A172 (cell line): ENCODE measurements at places on chromosomes 3 and 15. TPM values are rescaled to one million over a fixed set of nuclear protein-coding genes. Genes with fewer than 3 reads are reported as not detected.

- DNase-seq = no peak
Measured at GRCh38 chr3:52454938-52455282, 494 bp upstream of the NISCH start.

- no peak for DNase-seq
Measured at GRCh38 chr3:125220727-125221429, 8.3 kb upstream of the SLC12A8 start.

GRCh38 chr15:24848050-24848449 lies 106.7 kb upstream of the SNRPN start:
- DNase-seq = no peak

- DNase-seq = no peak
Measured at GRCh38 chr15:58311556-58311955, 120.2 kb upstream of the LIPC start.

GRCh38 chr3:8450618-8451017 lies 51.0 kb upstream of the LMCD1 start:
- DNase-seq = no peak

DNA sequence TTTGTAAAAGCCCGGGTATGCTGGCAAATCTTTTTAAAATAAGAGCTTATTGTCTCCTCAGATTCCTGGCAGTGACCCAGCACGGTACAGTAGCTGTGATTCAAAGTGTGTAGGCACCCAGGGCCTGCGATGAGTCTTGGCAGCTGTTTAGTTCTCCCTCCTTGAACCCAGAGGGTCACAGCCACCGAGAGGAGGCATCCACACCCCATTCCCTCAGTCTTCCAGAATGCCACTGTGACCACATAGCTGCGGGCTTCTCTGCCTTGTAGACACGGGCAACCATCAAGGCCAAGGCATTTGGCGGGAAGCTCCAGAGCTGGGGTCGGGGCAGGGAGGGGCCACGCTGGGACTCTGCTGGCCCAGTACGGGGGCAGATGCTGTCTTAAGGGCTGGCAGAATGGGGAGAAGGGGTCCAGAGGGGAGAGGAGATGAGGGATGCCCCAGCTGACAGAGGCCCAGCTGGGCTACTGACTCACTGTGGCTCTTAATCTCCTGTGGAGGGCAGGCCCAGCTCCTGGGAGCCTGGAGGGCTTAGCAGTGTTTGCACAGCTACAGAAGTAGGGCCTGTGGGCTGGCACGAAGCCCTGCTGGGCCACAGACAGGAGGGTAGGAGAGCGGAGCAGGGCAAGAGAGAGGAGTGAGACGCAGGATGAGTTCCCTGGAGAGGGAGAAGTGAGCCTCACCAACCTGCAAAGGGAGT lies 68.8 kb upstream of the DLG1 start:
- DNase-seq = peak; percentile 97

DNA sequence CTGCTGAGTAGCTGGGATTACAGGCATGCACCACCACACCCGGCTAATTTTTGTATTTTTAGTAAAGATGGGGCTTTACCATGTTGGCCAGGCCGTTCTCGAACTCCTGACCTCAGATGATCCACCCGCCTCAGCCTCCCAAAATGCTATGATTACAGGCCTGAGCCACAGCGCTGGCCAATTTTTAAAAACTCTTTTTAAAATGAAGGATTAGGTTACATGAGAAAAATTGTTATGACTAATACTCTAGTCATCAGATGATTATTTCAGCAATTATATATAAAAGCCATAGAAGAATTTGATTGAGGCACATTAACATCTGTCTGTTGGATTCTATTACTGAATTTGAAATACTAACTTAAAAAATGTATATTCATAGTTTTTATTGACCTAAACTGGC lies 134.1 kb upstream of the MNS1 start:
- DNase-seq = peak; percentile 3

DNA sequence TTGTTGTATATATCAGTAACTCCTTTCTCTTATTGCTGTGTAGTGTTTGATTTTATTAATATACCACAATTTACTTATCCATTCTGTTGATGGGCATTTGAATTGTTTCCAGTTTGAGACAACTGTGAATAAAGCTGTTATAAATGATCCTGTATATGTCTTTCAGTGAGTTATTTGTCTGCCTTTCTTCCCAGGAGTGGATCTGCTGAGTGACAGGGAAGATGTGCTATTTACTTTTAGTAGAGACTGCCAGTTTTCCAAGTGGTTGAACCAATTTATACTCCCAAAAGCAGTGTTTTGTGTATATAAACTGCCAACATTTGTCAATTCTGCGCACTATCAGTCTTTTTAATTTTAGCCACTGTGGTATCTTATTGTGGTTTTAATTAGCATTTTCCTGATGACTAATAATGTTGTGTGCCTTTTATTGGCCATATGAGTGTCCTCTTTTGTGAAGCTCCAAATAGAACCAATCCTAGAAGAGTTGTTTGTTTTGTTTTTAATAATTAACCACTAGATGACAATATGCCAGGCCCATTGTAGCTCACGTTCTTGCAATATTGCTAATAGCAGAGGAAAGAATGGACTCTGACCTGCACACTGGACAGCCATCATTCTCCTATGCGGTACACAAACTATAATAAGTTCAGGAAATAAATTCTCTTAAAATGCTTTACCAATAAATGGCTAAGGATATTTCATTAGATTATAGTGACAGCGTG lies 25.3 kb downstream of the TRANK1 start:
- no peak for DNase-seq

DNA sequence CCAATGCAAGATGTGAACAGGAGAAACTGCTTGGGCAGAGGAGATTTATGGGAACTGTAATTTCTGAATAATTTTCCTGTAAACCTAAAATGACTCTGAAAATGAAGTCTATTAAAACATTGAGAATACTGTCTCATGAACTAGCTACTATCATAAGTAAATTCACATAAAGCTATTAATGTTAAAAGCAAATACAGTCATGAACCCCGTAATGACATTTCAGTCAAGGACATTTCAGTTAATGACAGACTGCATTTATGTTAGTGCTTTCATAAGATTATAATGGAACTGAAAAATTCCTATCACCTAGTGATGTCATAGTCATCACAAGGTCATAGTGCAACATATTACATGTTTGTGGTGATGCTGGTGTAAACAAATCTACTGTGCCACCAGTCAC lies 17.2 kb downstream of the CBLB start:
- no peak for DNase-seq

The ANKRD63 gene
- not detected in 2 replicates for total RNA-seq

- peak; percentile 88 for DNase-seq
Measured at GRCh38 chr15:67109141-67110034, 44.0 kb downstream of the SMAD3 start.

DNA sequence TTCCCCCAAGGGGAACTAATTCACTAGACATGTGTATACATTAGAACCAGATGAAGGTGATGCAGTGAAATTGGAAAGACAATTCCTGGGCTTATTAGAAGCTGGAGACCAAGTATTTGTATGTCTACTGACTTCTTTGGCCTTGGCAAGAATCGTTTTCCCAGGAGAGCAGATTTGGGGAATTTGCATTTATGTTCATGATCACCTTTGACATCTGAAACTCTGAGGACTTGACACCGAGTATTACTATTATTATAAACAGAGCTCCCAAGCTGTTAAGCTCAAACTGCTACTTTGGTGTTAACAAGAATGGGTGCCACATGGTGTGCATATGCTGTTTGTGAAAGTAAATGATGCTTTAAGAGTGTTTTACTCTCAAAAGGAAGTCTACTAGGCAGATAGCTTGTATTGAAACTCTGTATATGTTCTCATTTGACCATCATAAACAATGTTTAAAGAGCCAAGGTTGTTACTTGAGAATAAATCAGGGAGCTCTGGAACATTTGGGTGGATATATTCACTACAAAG lies 519.8 kb upstream of the GOLIM4 start:
- no peak for DNase-seq

DNA sequence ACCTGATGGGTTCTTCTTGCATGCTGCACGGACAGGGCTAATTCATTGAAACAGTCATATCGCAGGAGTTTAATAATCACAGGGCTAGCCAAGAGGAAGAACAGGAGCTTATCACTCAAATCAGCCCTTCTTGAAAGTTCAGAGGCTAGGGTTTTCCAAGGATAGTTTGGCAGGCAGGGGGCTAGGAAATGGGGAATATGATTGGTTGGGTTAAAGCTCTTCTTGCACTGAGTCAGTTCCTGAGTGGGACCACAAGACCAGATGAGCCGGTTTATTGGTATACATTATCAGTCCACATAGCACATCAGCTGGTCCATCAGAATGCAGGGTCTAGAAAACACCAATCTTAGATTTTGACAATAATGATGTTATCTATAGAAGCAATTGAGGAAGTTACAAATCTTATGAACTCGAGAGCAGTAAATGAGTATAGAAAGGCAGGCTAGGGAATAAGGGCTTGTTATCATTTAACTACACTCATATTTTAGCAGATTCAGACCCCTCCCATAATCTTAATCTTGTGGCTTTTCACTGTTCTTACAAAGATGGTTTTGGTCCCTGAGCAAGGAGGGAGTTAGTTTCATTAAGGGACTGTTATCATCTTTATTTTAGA lies 58.1 kb upstream of the SLC25A36 start:
- DNase-seq = no peak

The GOLGA8S gene
- total RNA-seq = not detected in 2 replicates

DNA sequence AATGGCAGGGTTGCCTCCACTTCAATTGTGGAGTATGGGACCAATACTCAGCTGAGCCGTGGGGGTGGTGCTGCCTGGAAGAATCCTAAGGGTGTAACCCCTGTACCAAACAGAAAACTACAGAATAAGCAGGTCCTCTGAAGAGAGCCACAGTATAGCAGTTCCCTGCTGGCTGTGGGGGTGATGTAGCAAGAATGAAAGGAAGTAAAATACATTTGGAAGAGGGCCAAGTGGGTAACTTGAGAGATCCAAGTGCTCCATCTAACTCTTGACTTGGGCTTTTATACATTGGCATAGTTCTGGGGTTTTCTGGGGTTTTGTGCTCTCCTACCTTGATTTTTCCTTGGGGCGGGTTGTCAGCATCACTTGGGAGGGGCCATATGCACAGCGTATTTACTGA lies 341.4 kb downstream of the OTOL1 start:
- DNase-seq = no peak

The CCR5 gene
- total RNA-seq = not detected in 2 replicates

The XCR1 gene
- total RNA-seq = not detected in 2 replicates

The FSTL1 gene
- total RNA-seq = 812 and 991 TPM in 2 replicates

- DNase-seq = no peak
Measured at GRCh38 chr3:14162178-14162577, 16.2 kb downstream of the XPC start.

- DNase-seq = no peak
Measured at GRCh38 chr3:194112120-194113106, 23.5 kb upstream of the HES1 start.

DNA sequence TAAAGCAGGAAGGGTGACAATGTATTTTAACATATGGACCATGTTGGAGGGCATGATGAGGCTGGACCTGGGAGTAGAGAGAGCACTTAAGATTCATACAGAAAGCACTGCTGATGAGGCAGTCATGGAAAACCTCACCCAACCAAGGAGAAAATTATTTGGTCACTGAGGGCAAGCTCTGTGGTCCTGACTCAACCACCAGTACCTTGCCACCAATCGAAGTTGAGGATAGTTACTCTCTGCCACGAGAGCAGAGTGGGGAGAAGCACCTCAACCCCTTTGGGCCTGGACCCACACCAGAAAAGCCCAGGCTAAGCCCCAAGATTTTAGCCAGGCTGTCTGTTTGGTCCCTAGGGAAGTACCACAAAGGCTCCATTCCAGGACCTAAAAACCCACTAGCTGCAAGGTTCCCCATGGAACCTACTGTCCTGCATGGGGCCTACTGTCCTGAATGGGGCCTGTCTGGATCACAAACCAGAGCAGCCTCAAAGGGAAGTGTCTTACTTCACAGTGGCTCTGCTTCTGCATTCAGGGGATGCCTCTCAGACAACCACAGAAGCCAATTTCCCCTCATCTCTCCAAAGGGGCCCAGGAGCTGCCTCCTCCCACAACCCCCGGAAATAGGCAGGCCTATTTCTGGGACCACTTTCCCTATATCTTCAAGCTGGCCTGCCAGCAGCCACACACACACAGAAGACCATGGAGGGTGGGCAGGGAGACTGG lies 4.2 kb downstream of the CCDC71 start:
- no peak for DNase-seq

- DNase-seq = no peak
Measured at GRCh38 chr15:98324341-98324970, 323.9 kb upstream of the IGF1R start.

GRCh38 chr3:73572368-73572767 lies 52.4 kb downstream of the PDZRN3 start:
- no peak for DNase-seq

The TRPM1 gene
- total RNA-seq = 0.05 TPM in 1 of 2 replicates, not detected in the other

The GCHFR gene
- total RNA-seq = 1.6 TPM in 1 of 2 replicates, not detected in the other

GRCh38 chr15:92161039-92161670 lies 232.5 kb upstream of the ST8SIA2 start:
- DNase-seq = no peak

GRCh38 chr15:56824175-56824574 lies 90.9 kb upstream of the ZNF280D start:
- no peak for DNase-seq

DNA sequence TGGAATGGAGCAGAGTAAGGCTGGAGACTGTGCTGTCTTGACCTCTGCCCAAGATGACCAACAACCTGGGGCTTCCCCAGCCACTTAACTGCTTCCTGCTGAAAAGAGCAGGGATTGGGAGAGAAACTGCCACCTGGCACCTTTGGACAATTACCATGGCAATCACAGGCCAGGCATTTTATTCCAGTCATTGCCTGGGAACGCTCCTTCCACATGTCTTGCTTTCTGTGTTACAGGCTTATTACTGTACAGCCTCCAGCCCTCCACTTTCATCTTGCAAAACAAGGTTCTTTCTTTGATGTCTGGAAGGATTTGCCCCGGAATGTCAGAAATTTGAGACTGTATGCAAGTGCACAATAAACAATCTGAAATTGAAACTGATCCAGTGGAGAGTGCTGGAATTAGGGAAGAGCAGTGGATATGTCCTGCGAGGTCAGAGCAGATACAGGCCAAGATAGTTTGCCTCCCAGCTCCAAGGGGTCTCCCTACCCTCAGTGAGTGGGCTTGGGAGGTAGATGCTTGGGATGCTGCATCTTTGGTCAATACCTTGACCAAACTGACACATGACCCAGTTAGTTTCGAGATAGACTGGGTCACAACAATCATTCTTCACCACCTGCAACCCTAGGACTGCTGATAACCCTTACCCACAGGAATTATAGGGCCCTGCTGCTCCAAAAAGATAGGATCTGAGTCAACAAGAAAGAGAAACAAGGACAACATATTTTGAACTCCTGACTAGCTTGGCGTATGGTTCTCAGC lies 2.7 kb downstream of the PPP1R14D start:
- DNase-seq = peak; percentile 78
